CD8-positive, alpha-beta memory T cell (primary cell): ENCODE measurements at places on chromosomes 7 and 10. TPM values are rescaled to one million over a fixed set of nuclear protein-coding genes. Genes with fewer than 3 reads are reported as not detected.

CPED1 gene
- 0.27 TPM for total RNA-seq

KCNK18 gene
- total RNA-seq: not detected

STX1A gene
- 18.4 TPM for total RNA-seq

CFTR gene
- total RNA-seq: not detected

STOX1 gene
- total RNA-seq: 0.39 TPM

CFAP43 gene
- not detected for total RNA-seq

PARG gene
- 37.7 TPM for total RNA-seq

- no peak for DNase-seq
These were observed 31.3 kb upstream of the CXCL12 start for GRCh38 chr10:44416021-44416771.

- no peak for DNase-seq
These were observed 41.9 kb downstream of the AUTS2 start for GRCh38 chr7:69640216-69640615.

DNA sequence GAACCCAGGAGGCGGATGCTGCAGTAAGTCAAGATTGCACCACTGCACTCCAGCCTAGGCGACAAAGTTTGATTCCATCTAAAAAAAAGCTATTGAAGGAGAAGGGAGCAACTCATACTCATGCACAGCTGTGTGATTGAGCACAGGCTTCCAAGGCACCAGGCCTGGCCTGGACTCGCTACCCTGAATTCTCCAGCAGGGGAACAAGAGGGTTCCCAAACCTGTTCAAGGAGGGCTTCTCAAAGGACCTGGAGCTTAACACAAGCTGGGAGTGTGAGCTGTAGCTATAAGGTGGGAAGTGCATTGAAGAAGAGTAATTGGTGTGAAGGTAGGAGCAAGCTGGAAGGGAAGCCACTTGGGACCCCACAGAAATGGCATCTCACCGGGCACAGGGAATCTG, 15.1 kb upstream of the DDIT4 start:
- DNase-seq: no peak

DNA sequence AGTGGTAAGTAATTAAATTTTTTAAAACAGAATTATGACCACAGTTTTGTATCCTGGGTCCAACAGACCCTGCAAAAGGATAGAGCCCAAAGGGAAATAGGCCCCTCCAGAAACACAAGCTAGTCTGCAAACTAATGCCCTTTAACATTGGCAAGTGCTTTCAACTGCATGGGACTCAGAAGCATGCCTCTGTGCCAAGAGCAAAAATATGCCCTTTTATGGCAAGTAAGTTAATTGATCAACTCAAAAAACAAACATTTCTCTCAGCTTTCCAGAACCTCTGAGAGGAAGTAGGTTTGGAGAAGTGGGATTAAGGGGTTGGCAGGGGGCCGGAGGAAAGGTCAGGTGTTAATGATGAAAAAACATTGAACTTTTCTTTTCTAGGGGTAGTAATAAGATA, 186.6 kb upstream of the PRSS1 start:
- DNase-seq: no peak

DNA sequence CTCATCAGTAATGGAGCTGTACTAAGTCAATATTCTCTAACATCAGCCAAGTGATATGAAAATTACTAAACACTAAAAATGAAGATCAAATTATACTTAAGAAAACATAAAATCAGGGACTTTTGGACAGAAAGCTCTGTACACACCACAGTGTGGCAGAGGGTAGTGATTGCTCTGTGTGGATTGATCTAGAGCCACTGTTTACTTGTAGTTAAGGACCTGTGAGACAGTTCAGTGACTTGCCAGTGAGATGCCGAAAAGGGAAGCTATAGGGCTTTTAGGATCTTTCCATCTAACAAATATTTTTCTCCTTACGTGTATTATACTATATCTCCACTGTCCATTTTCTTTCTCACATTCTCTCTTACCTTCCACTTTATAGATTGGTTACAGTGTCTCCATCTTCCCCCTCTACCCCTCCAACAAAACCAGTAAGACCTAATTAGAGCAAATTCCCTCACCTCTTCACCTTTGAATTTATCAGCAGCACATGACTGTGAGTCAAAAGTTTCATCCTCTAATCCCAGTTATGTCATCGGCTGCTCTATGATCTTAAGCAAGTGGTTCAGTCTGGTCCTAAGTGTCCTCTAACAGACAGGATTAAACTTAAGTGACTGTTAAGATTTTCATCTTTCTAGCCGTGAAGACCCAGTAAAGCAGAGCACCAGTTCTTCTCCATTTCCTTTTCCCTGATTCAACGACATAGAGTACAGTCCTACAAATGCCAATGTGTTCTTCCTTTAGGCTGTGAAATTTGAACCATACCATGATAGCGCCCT, 6.9 kb downstream of the PIK3CG start:
- no peak for DNase-seq

- no peak for DNase-seq
These were observed 421.5 kb upstream of the LRRN3 start for GRCh38 chr7:110669410-110669809.

DNA sequence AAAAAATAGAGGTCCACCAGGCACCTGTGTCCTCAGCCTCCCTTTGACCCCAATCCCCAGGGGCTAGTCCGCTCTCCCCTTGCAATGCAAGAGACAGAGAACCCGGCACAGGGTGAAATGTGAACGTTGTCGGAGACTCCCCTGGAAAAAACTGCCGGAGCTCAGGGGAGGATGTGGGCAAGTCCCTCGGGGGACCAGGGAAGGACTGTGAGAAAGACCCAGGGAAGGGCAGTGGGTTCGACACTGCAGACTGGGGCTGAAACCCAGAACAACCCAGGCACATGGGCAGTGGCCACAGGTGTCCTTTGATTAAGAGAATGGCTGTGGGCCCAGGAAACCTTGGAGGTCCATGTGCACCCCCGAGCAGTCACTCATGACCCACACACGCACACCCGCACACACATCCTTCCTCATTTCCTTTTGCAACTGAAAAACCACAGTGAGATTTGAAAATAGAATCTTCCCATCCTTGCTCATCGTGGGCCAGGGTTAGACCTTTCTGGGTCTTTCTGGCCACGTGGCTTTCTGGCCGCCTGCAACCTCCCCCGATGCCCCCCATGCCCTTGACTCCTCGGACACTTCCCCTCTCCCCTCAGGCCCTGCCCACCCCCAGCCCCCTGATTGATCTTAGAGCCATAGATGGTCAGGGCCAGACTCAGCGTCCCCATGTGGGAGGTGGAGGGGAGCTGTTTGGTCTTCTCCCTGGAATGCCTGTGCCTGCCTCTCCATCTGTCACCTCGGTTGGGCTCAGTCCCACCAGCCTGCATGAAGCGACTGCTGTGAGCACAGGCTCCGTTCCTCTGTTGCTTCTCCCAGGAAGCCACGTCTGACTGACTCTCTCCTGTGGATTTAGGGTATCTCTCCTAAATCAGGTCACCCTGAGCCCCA, 7.9 kb downstream of the LAT2 start:
- no peak for DNase-seq

- DNase-seq: no peak
These were observed 218.9 kb downstream of the FAM107B start for GRCh38 chr10:14555807-14556206.

DNA sequence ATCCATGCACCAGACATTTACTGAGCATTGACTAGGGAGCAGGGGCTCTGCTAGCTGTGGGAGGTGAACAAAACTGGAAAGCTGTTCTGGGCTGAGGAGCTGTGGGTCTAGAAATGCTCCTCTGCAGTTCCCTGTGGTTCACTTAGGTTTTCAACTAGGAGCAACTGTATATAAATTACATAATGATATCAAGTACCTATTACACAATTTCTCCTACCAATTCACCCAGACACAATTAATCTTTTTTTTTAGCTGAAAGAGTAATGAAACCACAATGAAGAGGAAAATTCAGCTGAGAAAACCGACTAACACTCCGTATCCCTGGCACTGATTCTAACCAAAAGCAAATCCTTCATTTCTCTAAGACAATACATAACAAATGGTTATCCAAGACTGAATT, 39.4 kb downstream of the COL28A1 start:
- no peak for DNase-seq

DNA sequence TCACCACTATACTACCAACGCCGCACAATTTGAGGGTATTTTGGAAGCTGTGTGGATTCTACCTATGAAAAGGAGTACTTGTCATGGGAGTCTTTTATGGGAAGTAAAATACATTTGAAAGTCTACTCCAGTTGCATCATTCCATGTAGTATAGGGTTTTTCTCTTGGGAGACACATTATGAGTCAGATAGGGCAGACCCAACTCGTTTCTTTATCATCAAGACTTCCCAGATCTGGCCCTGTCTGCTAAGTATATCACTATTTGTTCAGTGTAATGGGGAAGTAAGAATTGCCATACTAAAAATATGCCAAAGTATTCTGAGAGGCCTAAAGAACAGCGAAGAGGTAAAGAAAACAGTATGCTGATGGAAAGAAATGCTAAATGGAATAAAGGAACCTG, 144.2 kb downstream of the SPAG6 start:
- DNase-seq: no peak

GRCh38 chr7:80643336-80643915, 5.0 kb downstream of the CD36 start:
- DNase-seq: no peak

DNA sequence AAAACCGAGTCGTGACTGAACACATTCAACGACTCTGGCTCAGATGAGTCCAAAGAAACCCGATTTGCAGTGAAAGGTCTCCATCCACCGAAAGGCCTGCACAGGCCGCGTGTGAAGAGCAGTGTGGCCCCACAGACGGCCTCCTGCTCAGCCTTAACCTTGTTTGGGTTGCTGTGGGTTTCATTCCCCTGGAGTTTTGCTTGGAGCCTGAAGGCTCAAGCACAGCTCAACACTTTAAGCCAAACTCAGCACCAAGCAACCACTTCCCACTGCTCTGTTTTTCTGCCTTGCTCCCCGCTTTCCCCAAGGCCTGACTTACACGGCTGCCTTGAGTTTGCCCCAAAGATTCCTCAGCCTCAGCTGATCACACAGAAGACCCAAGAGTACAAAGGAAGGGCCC, 398.2 kb upstream of the NFE2L3 start:
- no peak for DNase-seq

- peak; percentile 11 for DNase-seq
These were observed 46.0 kb downstream of the ZNRF2 start for GRCh38 chr7:30330134-30331111.

DNA sequence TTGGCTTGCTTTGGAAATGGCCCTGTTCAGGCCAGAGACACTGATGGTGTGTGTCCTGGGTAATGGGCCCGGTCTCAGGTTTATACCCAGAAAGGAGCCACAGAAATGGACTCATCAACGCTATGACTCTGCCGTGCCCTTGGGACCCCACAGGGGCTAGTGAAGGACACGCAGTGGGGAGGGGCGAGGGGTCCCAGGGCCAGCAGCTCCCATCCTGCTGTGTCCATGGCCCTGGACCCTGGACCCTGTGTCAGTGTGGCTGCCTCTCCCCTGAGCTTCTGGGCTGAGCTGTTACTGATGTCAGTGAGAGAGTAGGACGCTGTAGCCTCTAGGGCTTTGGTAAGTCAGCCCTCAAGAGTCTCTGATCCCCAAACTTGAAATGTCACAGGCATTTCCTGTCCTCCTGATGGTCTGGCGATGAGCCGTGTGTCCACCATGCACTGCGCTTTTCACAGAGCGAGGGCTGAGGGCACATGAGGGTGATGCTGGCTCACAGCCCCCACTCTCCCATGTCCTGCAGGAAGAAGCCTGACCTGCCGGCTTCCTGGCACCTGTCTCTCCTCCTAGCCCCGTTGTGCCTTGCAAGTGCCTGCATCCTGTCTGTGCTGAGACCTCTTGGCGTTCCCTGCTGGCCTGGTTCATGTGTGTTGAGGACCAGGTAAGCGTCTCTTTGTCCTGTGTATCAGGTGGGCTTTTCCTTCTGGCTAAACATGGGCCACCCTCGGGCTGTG, 4.4 kb downstream of the ZNF316 start:
- DNase-seq: no peak

DNA sequence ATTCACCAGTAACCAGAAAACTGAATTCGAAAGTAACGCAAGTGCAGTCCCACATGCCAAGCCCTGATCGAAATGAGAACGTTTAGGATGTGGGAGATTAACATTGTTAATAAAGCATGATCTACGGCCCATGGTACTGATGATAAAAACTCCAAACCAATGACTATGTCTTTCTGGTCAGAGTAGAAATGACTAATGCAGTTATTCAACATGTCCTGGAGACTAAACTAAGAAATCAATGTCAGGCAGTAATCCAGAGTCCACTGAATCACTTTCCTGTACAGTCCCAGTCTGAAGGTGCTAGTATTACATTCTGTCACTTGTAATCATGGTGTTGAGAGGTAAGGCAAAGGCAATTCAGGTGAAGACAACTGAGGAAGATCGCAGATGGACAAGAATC, 14.4 kb downstream of the NPSR1 start:
- DNase-seq: no peak

DNA sequence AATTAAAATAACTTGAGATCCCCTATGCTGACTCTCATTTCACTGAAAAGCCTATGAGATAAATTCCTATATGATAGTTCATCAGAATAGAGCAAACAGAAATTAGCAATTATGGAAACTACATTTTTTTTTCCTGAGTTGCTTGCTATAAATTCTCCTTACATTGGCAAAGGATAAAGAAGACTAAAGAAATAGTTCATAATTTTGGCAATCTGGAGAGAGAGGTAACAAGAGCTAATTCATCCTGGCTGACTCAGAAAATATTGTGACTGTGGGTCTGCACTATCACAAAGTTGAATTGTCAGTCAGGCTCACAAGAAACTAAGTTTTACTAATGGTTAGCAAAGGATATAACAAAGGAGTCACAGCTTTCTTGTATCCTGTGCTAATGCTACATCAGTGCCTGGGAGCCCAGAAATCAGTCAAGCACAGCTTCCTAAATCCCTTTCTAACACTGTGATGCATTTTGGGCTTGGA, 483.0 kb downstream of the MAGI2 start:
- no peak for DNase-seq

DNA sequence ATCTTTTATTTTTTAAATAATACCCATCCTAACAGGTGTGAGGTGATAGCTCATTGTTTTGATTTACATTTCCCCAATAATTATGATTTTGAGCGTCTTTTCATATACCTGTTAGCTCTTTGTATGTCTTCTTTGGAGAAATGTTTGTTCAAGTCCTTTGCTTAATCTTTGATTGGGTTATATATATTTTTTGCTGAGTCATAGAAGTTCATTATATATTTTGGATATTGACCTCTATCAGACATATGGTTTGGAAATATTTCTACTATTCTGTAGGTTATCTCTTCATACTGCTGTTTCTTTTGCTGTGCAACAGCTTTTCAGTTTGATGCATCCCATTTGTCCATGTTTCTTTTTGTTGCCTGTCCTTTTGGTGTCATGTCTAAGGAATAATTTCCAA, 23.6 kb upstream of the HYAL4 start:
- no peak for DNase-seq

- DNase-seq: no peak
These were observed 74.9 kb downstream of the LARP4B start for GRCh38 chr10:856416-857157.

DNA sequence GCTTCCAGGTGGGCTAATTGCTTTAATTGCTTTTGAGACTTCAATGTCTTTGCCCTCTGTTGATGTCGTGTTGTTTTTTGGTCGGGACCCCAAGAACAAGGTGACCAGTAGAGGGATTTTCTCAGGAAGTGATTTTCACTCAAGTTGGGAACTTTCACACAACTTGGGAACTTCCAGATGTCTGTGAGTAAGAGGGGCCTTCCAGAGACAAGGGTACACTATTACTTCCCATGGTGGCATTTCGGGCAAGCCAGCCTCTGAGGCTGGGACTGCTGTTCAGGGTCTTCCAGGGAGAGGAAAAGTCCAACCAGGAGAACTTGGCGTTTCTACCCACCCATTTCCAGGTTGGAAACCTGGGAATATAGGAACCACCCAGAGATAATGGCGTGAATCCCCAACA, 170.0 kb upstream of the CDCA7L start:
- DNase-seq: no peak
